CD4-positive, alpha-beta T cell treated with Interleukin-1 beta for 1 hour (primary cell): ENCODE measurements at places on chromosomes 3 and 15.

GRCh38 chr3:166190360-166190759 lies 353.1 kb upstream of the BCHE start:
- no peak for DNase-seq

DNA sequence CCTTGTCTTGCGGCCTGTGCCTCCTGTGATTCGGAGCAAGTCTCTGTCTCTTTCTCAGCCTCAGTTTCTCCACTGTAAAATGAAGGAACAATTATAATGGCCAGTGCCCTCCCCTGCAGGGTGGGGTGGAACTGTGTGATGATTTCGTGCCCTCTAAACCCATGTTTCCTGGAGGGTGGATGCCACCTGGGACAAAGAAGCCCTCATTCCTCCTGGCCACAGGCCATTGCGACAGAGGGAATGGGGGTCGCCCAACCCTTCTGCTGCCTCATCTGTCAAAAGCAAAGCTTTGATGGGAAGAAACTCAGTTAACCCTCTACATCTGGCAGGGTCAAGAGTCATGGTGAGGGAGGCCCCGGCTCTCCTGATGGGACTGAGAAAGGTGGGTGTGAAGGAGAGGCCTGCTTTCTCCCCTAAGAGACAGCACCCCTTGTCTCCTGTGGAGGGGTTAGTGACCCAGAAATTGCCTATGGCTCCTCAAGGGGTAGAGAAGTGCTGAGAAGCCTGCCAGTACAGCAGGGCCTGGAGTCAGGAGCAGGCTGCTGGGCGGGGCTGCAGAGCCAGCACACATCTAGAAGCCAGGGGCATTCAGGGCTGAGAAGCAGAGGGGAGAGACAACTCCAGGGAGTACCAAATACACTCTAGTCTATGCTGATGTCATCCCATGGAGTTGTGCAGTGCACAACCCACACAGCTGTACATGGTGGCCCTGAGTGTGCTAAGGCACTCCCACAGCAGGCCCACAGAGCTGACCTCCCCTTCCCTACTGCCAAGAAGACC lies 61.0 kb downstream of the PLXNA1 start:
- DNase-seq: no peak

- DNase-seq: no peak
Measured at GRCh38 chr3:67876261-67876660, 221.8 kb upstream of the SUCLG2 start.

- DNase-seq: no peak
Measured at GRCh38 chr15:47398132-47398531, 319.2 kb upstream of the SEMA6D start.

DNA sequence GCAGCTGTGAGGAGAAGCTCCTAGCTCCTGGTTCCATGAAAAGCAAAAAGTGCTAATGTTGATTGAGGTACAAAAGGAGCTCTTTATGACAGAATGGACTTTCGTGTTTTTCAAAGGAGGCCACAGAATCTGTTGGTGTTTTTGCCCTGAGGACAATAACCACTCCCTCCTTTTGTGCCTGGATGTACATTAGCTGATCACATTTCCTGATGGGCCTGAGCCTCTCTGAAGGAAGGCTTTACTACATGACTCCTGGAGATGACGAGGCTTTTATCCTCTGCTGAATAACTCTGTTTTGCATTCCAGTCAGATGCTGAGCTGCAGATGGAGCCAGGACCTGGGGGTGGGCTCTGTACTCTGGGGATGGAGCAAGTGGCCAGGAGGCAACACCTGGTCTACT lies 301.9 kb downstream of the CACNA2D3 start:
- DNase-seq: no peak

- DNase-seq: no peak
Measured at GRCh38 chr3:17078926-17079465, 194.2 kb downstream of the PLCL2 start.

GRCh38 chr3:11088066-11088465 lies 66.2 kb upstream of the HRH1 start:
- no peak for DNase-seq

GRCh38 chr3:40765884-40766283 lies 241.1 kb downstream of the ZNF621 start:
- no peak for DNase-seq

- no peak for DNase-seq
Measured at GRCh38 chr3:36219398-36219797, 160.9 kb upstream of the STAC start.

DNA sequence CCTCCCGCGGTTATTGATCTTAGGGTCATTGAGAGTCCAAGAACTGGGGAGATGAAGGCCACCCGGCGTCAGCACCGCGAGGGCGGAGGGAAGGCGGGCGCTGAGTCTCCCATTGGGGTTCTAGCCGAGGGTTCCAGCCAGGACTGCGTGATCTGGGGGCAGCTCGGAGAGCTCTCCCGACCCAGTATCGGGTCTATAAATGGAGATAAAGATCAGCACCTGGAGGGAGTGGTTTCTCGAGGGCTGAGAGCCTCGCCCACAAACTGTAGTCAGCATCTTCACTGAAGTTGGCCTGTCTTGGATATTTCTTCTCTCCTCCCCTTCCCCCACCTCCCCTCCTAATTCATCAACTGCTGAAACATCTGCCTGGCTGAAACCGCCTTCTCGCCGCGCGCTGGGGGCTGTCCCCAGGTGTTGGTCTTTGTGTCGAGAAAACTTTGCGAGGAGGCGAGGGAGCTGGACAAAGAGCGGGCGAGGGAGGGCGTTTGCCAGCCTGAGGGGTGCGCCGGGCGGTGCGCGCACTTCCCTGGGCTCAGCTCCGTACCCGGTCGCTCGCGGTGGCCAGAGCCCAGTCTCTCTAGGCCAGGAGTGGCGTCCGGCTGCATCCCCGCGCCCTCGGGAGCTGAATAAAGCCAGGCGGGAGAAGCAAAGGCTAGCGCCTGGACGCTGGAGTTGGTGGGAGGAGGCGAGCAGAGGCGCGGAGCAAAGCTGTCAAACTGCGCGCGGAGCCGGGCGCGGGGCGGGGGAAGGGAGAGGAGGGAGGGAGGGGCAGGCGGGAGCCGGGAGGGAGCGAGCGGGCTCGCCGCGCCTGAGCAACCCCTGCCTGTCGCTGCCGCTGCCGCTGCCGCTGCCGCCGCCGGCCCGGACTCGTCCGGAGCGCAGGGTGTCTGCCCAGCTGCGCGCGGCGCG lies at the start of gene ST8SIA2:
Gene ST8SIA2, plus strand, starts transcription at position 811 of the 909 bp plus-strand sequence. CDS start 184 bp downstream, outside the sequence.
- no peak for DNase-seq

- DNase-seq: no peak
Measured at GRCh38 chr3:157530637-157531300, 27.6 kb upstream of the VEPH1 start.

- DNase-seq: no peak
Measured at GRCh38 chr15:40317580-40317979, 5.9 kb upstream of the INAFM2 start.

GRCh38 chr15:74257105-74257504 lies 21.0 kb downstream of the CCDC33 start:
- DNase-seq: no peak

DNA sequence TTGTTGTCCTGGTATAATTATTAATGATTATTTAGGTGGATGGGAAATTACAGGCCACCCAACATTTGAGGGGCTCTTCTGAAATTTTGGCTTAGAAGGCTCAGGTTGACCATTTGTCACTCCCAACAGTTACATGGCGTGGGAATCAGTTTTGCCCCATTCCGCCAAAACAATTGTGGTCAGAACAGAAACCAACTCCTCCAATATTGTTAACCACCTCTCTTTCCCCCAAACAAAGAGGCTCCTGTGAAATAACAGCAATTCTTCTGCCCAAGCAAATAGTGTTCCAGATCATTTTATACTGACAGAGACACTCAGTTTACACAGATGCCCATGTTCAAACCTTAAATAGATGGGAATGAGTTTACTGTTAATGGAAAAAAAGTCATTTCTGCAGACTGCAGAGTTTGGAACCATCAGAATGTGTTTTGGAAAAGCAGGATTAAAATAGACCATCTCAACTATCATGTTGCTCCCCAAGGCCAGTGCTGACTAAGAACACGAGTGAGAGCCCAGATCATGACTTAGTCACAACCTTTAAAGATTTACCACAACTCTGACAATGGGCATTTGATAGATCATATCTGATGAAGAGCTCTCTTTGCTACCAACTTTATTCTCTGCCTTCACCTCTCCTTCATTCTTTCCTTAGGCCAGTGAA lies 102.1 kb downstream of the DUT start:
- no peak for DNase-seq

DNA sequence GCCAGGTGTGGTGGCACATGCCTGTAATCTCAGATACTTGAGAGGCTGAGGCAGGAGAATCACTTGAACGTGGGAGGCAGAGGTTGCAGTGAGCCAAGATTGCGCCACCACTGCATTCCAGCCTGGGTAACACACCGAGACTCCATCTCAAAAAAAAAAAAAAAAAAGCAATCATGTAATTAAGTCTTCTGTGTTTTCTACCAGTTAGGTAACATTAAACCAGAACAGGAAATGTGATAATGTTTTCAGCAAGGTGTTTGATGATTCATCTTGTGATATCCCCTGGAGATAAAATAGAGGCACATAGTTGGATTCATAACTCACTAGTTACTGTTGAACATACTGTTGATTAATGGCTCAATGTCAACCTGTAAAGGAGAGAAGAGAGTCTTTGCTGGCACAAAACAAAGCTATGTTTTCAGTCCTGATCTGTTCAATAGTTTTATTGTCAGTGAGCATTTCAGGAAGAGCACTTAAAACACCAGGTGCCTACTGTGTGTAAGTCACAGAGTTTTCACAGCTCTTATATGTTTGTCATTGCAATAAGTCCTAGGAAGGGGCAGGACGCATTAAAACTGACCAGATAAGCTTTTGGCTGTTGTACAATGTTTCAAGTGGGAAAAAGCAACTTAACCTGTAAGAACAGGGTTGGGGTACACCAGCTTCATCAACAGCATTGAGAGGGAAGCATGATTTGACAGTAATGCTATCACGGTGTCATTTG lies 19.5 kb downstream of the DNAJB11 start:
- no peak for DNase-seq

DNA sequence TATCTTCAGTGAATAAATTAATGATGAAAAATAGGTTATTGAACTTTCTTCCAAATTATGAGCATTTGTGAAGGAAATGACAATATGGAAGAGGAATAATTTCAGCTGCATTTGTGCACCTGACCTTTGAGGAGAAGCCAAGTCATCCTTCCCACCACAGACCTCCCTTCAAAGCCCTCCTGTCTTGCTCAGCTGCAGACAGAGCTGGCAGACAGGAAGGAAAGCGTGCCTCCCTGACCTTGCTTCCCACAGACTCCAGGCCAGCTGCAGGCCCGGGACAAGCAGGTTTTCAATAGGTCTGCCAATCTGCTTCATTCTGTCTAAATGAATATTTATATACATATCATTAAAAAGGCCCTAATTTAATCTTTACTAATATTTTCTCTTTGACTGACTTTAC lies 152.9 kb upstream of the RBMS3 start:
- no peak for DNase-seq

DNA sequence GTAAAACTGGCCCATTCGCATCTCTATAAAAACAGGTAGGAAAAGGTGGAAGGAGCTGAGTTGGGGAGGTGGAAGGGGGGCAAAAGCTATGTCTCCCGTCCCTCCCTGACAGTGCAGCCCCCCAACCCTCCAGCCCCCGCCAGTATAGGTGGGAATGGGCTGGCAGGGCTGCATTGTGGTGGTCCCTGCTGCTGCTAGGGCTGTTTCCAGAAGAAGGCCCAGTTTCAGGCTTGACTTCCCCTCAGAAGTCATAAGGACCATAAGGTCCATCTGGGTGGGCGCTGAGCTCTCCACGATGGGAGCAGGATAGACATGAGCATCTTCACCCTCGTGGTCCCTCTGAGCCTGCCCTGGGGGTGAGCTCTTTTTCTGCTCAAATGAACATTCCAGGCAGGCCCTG lies 44.2 kb downstream of the APBA2 start:
- DNase-seq: no peak

- DNase-seq: no peak
Measured at GRCh38 chr15:51132384-51133139, 37.9 kb upstream of the TNFAIP8L3 start.

DNA sequence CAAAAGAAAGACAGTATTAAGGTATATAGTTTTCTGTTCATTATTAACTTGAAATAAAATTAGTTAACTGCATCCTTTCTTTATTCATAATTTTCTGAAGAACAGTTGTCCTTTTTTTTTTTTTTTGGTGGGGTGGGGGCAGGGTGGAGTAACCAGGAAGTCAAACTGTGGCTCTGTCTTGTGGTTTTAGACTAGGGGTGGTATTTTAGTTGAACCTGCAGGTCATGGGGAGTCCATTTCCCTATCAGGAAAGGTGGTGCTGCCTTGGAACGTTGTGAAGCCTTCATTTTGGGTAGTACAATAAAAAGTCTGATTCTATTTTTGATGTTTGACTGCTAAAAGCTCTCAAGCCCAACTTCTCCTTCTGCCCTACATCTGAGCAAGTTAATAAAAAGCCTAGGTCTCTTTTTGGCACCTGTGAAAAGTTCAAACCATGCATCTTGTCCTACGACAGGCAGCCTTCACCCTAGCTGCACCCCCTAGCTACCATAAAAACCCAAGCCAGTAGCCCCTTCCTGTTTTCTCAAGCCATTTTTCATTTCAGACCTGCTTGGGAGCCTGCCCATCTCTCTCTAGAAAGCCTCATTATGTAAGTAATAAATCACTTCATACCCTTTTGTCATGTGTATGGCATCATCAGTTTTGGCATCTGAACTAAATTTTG lies 31.2 kb upstream of the RIOX2 start:
- DNase-seq: no peak

- no peak for DNase-seq
Measured at GRCh38 chr15:95988574-95988887, 342.0 kb upstream of the NR2F2 start.

- no peak for DNase-seq
Measured at GRCh38 chr3:142027300-142027699, 122.0 kb downstream of the TFDP2 start.

DNA sequence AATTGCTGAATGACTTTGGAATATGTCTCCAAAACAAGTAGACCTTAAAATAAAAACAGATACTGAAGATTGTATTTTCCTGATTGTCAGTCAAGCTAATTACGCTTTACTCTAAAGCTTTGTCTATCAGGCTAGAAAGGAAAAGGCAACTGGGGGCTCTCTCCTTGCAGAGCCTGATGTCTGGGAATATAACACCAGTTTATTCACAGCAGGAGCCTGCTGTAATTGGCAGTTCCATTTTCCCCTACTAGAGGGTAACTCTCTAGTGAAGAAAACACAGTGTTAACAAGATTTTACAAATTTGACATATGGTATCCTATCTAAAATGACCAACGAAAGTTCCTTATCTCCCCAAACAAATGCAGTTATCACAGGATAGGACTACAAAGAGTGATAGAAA lies 158.8 kb downstream of the PDZRN3 start:
- DNase-seq: no peak

- no peak for DNase-seq
Measured at GRCh38 chr3:54307566-54308180, 185.3 kb downstream of the CACNA2D3 start.
